ENCODE measurements at places on chromosomes 2 and 18.
A peak's percentile ranks its signal among the peaks of the same experiment; 100 is the strongest.

DNA sequence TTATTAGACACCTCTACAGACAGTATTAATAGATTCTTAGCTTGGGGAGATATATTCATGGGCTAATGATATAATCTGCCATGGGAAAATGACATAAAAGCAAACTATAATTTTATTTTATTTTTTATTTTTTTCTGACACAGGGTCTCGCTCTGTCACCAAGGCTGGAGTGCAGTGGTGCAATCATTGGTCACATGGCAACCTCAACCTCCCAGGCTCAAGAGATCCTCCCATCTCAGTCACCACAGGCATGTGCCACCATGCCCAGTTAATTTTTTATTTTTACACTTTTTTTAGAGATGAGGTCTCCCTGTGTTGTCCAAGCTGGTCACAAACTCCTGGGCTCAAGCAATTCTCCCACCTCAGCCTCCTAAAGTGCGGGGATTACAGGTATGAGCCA lies 39.3 kb downstream of the RTN4 start:
- no peak for DNase-seq

- DNase-seq = no peak
Observed at GRCh38 chr18:63878343-63878742, 9.2 kb upstream of the SERPINB2 start.

GRCh38 chr18:8778824-8779223 lies 73.5 kb downstream of the MTCL1 start:
- DNase-seq = no peak

- DNase-seq = no peak
Observed at GRCh38 chr2:239279508-239280295, 121.1 kb downstream of the HDAC4 start.

GRCh38 chr2:206611191-206611590 lies 31.1 kb upstream of the FAM237A start:
- DNase-seq = no peak

- peak; percentile 72 for DNase-seq
Observed at GRCh38 chr2:96260387-96261260, 5.2 kb downstream of the TMEM127 start.

All from pulmonary artery endothelial cell (primary cell).